ENCODE measurements at places on chromosomes 5 and 9. TPM values are rescaled to one million over a fixed set of nuclear protein-coding genes. Genes with fewer than 3 reads are reported as not detected.

Gene IL9
- total RNA-seq: not detected

DNA sequence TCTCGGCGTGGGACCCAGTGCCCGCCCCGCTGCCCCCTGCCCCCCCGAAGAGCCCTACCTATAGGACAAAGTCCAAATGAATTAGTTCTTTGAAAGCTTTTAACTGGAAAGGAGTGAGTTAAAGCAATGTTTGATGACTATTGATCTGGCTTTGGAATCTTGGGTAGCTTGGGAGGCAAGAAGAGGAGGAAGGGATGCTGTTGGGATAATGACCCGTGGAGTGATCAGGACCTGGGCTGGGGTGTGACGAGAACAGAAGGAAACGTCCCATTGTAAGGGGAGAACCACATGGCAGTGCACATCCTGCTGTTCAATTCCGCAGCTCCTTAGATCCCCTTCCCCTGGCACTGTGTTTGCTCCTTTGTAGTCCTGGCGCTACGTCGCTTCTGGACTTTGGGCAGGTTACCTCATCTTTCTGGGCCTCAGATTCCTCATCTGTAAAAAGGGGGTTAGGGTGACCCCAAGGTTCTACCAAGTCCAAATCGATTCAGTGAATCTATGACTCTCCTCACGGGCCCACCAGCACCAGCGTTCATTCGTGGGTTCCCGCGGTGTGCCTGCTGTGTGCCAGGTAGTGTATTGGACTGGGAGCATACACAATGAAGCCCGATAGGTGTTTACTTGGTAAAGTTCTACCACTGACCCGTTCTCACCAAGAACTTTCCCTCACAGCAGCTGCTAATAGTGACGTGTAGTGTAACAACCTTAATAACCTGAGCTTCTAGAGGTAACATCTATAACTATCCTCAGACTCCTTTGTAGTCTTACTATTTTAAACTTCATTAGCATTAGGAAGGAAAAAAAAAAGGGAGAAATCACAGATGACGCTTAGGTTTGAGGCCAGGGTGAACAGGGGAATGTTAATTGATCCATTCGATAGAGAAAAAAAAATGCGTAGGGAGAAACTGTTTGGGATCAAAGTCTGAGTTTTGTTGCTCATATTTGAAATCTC, 1.1 kb upstream of the NADK2 start:
- peaks cover 4% of the 10 kb centered on the region for H3K27me3 ChIP-seq
- peaks cover 18% of the 10 kb centered on the region for H3K4me1 ChIP-seq
- peak overlapping the region; percentile 86 for H3K4me3 ChIP-seq
- peak overlapping the region; percentile 93 for H3K27ac ChIP-seq

- H3K4me1 ChIP-seq: peaks cover 3% of the 10 kb centered on the region
- H3K27ac ChIP-seq: no peak overlapping the region
- H3K27me3 ChIP-seq: no peaks in the 10 kb centered on the region
- no peak for DNase-seq
- H3K4me3 ChIP-seq: no peak overlapping the region
These were observed 10.3 kb upstream of the ABL1 start for GRCh38 chr9:130824643-130825350.

Gene CDC20B
- total RNA-seq: 0.48 TPM
